ENCODE measurements at places on chromosomes 4 and X. TPM values are rescaled to one million over a fixed set of nuclear protein-coding genes. Genes with fewer than 3 reads are reported as not detected.

- H3K27ac ChIP-seq, result no peak overlapping the region
- no peak for DNase-seq
- H3K36me3 ChIP-seq, result no peaks in the 10 kb centered on the region
- no peaks in the 10 kb centered on the region for H3K4me1 ChIP-seq
- H3K27me3 ChIP-seq, result no peaks in the 10 kb centered on the region
These were observed 85.1 kb upstream of the NDP start for GRCh38 chrX:44058339-44058738.

- no peak for DNase-seq
- H3K4me1 ChIP-seq, result no peaks in the 10 kb centered on the region
- no peaks in the 10 kb centered on the region for H3K36me3 ChIP-seq
- H3K4me3 ChIP-seq, result no peak overlapping the region
These were observed 364.9 kb downstream of the UNC5C start for GRCh38 chr4:95183656-95184408.

The PPP2R2C gene
- 0.22 TPM for polyA plus RNA-seq

The SCRG1 gene
- 6.1 TPM for polyA plus RNA-seq

- H3K36me3 ChIP-seq, result no peaks in the 10 kb centered on the region
- H3K4me1 ChIP-seq, result no peaks in the 10 kb centered on the region
- no peak overlapping the region for H3K27ac ChIP-seq
- H3K27me3 ChIP-seq, result no peaks in the 10 kb centered on the region
- no peak for DNase-seq
These were observed 24.9 kb upstream of the IQSEC2 start for GRCh38 chrX:53305996-53306937.

DNA sequence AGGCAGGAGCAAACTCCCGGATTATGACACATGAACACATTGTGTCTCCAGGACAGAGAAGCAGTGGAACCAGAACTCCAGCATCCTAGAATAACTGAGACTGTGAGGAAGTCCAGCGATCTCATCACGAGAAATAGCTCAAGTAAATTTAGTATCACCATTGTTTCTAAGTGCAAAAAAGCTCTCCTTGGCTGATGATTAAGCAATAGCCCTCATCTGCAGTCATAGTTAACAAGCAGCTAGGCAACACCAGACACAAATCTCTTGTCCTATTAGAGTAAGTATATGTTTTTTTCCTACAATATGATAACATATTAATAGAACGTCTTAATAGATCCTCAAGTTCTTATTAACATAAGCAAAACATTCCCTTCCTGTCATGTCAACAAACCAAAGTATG, 2.4 kb upstream of the CFAP299 start:
- H3K27me3 ChIP-seq, result peaks cover 43% of the 10 kb centered on the region
- no peaks in the 10 kb centered on the region for H3K36me3 ChIP-seq
- no peak overlapping the region for H3K4me3 ChIP-seq
- H3K27ac ChIP-seq, result no peak overlapping the region
- H3K4me1 ChIP-seq, result no peaks in the 10 kb centered on the region

- H3K36me3 ChIP-seq, result no peaks in the 10 kb centered on the region
- no peak for DNase-seq
- H3K27me3 ChIP-seq, result no peaks in the 10 kb centered on the region
These were observed 42.0 kb downstream of the PSAPL1 start for GRCh38 chr4:7392438-7393421.

The TMEM33 gene
- polyA plus RNA-seq, result 38.3 TPM

DNA sequence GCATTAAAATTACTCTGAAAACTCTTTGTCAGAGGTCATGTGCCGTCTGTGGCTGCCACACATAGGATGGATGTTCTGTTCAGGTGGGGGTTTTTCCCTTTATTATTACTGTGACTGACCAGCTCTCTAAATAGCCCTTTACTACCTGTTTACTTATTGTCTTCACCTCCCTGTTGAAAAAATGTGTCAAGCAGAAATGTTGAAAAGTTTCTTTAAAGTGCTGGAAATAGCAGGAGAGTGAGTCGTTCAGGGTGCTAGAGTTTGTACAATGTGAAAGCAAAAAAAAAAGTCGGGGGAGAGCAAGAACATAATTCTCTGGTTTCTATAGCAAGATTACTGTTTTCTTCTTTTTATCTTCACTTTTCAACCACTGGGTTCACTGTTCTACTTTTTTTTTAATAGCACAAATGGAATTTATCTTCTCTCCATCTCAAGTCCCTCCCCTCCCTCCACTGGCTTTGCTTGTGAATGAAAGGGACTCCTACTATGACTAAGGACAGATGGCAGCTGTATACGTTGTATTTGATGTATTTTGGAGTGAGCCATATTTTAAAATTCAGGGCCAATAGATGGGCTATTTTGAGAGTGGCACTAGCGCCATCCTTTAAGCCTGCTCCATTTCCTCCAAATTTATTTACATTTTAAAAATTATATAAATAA, 33.3 kb downstream of the ARX start:
- H3K4me3 ChIP-seq, result no peak overlapping the region
- no peaks in the 10 kb centered on the region for H3K4me1 ChIP-seq
- no peak overlapping the region for H3K27ac ChIP-seq
- DNase-seq, result no peak
- H3K27me3 ChIP-seq, result no peaks in the 10 kb centered on the region
- H3K36me3 ChIP-seq, result no peaks in the 10 kb centered on the region

- no peaks in the 10 kb centered on the region for H3K36me3 ChIP-seq
- DNase-seq, result no peak
- no peak overlapping the region for H3K4me3 ChIP-seq
- H3K27ac ChIP-seq, result no peak overlapping the region
- no peaks in the 10 kb centered on the region for H3K4me1 ChIP-seq
These were observed 83.7 kb downstream of the SPOCK3 start for GRCh38 chr4:167150587-167150986.

DNA sequence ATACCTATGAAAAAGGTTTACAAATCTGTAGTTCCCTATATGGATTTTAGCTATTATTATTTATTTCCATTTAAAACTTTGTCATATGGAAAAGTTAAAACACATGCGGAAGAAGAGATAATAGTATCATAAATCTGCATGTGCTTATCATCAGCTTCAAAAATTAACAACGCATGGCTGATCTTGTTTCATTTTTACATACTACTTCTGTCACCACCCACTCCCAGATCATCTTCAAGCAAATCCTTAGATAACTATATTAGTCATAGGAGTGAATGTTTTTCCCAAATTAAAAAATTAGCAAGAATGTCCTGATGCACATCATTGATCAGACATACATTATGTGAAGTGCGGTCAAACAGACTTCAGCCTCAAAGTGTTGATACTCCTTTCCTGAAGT, 24.6 kb upstream of the MOB1B start:
- H3K27me3 ChIP-seq, result no peaks in the 10 kb centered on the region
- no peaks in the 10 kb centered on the region for H3K36me3 ChIP-seq
- no peak for DNase-seq
- no peaks in the 10 kb centered on the region for H3K4me1 ChIP-seq

DNA sequence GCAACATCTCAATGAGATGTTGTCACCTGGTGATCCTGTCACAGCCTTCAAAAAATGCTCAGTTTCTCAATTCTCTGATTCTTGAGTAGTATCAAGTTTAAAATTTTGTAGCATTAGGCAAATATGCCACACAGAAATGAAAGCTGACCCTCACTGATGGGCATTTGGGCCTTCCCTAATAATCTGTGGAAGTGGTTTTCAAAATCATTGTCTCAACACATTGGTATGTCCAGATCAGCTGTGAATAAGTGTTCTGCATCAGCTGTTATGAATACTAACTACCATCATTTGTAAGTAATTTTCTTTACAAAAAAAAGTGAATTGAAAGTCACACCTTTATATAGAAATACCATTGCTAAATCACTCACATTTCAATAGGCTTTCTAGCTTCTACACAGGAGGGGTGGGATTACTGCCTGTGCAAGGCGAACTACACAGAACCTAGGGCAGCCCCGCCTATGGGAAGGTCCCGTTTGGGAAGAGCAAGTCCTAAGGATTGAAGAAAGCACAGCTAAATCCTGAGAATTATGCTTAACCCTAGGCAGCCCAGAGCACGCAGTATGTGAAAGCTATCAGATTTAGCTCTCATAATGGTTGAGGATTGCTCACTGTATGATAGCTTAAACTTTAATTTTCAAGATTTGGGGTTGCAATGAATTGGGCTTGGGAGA, 73.4 kb downstream of the GPC3 start:
- no peak overlapping the region for H3K4me3 ChIP-seq
- H3K27me3 ChIP-seq, result no peaks in the 10 kb centered on the region
- no peaks in the 10 kb centered on the region for H3K4me1 ChIP-seq
- no peak overlapping the region for H3K27ac ChIP-seq
- no peaks in the 10 kb centered on the region for H3K36me3 ChIP-seq

The CXorf49 gene
- 10.1 TPM for polyA plus RNA-seq

DNA sequence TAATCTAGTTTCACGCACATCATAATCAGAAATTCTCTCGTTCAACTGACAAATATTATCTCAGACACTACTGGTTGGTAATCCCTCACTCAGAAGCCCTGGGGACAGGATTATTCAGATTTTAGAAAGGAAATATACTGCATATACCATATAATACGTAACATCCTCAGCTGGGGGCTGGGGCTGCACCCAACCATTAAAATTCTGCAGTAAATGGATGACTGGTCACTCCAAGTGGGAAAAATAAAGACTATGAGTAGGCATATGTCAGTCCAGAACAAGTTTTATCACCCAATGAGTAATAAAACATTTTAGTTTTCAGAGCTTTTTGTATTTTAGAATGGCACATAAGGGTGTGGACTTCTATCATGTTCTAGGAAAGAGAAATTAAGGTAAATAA, 121.7 kb upstream of the MAP3K15 start:
- no peaks in the 10 kb centered on the region for H3K27me3 ChIP-seq
- no peak overlapping the region for H3K4me3 ChIP-seq
- no peaks in the 10 kb centered on the region for H3K36me3 ChIP-seq

DNA sequence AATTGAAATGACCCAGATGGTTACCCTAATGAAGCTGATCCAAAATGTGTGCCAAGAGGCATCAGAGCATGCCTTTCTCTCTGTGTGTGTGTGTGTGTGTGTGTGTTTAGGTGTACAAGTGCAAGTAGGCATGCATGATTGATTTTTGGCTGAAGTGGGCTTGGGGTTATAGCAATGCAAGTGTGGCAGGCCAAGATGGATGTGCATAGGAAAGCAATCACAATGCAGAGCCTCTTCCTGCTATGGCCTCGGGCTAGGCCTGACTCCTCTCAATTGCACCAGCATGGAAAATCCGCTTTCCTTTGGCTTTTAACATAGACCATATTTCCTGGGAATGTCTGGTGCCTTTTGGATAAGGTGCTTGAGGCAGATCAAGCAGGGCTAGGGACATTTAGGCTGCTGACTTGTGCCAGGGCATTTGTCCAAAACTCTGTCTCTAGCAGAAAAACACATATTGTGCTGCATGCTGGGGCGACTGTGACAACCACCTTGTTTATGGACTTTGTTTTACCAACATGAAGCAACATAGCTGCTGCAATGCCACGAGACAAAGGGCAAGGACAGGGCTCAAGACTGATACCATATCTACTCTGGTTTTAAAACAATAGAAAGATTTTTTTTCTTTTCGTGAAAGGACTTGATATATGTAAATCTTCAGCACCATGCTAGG, 395.7 kb downstream of the RAPGEF2 start:
- no peaks in the 10 kb centered on the region for H3K36me3 ChIP-seq
- no peaks in the 10 kb centered on the region for H3K4me1 ChIP-seq
- H3K4me3 ChIP-seq, result no peak overlapping the region
- DNase-seq, result no peak

GRCh38 chrX:136256026-136256425, 4.8 kb upstream of the MAP7D3 start:
- no peaks in the 10 kb centered on the region for H3K36me3 ChIP-seq
- no peaks in the 10 kb centered on the region for H3K27me3 ChIP-seq
- H3K4me3 ChIP-seq, result no peak overlapping the region
- H3K27ac ChIP-seq, result no peak overlapping the region
- H3K4me1 ChIP-seq, result no peaks in the 10 kb centered on the region

The SCD5 gene
- 5.3 TPM for polyA plus RNA-seq

The ATRX gene
- 66.7 TPM for polyA plus RNA-seq

GRCh38 chr4:162075726-162076125, 88.1 kb downstream of the FSTL5 start:
- H3K4me3 ChIP-seq, result no peak overlapping the region
- no peak for DNase-seq
- no peaks in the 10 kb centered on the region for H3K4me1 ChIP-seq
- H3K36me3 ChIP-seq, result no peaks in the 10 kb centered on the region
- no peak overlapping the region for H3K27ac ChIP-seq
- H3K27me3 ChIP-seq, result no peaks in the 10 kb centered on the region

GRCh38 chr4:30429813-30430761, 290.1 kb upstream of the PCDH7 start:
- no peak overlapping the region for H3K4me3 ChIP-seq
- no peaks in the 10 kb centered on the region for H3K4me1 ChIP-seq
- H3K27ac ChIP-seq, result no peak overlapping the region
- DNase-seq, result peak; percentile 9
- H3K27me3 ChIP-seq, result no peaks in the 10 kb centered on the region
- no peaks in the 10 kb centered on the region for H3K36me3 ChIP-seq

DNA sequence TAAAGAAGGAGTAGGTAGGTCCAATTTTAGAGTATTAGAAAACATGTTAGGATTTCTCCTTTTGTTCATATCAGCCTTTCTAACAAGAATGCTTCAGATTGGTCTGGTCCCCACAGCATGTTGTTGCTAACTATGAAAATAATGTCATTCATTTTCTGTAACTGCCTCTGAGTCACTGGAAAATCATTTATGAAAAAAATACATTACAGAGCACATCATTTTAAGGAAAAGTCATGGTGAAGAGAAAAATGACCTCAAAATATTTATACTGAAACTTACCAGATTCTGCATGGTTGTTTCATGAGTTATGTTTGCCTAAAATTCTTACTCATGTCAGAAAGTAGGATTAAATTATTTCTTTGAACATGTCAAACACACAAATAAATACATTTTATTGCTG, 35.2 kb downstream of the DTHD1 start:
- no peak overlapping the region for H3K27ac ChIP-seq
- no peaks in the 10 kb centered on the region for H3K36me3 ChIP-seq
- H3K4me3 ChIP-seq, result no peak overlapping the region
- H3K27me3 ChIP-seq, result no peaks in the 10 kb centered on the region
- no peaks in the 10 kb centered on the region for H3K4me1 ChIP-seq

DNA sequence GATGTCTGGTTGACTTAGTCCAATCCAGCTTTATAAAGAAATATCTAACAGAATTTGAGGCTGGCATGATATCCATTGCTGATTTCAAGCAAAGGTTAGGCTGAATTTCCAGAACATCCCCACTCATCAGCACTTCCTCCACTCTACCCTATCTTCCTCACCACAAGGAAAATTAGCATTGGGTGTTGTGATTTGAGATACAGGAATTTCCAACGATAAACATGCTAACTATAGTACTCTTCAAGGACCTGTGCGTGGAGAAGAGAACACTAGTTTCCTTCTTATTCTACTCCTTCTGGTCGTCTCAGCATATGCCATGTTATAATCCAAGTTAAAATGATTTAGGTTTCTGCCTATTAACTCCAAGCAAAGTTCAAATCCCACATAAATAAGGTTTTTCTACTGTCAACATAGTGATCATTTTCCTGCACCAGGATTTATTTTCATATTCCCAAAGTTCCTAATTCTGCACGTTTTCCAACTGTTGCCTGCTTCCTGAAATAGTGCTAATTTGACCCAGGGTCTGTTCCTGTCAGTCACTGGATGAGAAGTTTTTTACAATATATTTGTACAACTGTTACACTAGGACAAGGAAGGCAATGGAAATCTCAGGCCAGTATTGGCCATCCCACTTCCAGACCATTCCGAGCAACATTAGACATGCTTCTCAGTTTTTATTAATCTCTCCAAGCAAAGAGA, 177.6 kb upstream of the EDNRA start:
- no peaks in the 10 kb centered on the region for H3K4me1 ChIP-seq
- H3K27ac ChIP-seq, result no peak overlapping the region
- DNase-seq, result no peak
- no peaks in the 10 kb centered on the region for H3K36me3 ChIP-seq
- H3K27me3 ChIP-seq, result no peaks in the 10 kb centered on the region
- no peak overlapping the region for H3K4me3 ChIP-seq

The PPBP gene
- polyA plus RNA-seq, result not detected

Data from hepatocyte (in vitro differentiated cells).